GM23248 (cell line): ENCODE measurements at places on chromosomes 16 and 17.

DNA sequence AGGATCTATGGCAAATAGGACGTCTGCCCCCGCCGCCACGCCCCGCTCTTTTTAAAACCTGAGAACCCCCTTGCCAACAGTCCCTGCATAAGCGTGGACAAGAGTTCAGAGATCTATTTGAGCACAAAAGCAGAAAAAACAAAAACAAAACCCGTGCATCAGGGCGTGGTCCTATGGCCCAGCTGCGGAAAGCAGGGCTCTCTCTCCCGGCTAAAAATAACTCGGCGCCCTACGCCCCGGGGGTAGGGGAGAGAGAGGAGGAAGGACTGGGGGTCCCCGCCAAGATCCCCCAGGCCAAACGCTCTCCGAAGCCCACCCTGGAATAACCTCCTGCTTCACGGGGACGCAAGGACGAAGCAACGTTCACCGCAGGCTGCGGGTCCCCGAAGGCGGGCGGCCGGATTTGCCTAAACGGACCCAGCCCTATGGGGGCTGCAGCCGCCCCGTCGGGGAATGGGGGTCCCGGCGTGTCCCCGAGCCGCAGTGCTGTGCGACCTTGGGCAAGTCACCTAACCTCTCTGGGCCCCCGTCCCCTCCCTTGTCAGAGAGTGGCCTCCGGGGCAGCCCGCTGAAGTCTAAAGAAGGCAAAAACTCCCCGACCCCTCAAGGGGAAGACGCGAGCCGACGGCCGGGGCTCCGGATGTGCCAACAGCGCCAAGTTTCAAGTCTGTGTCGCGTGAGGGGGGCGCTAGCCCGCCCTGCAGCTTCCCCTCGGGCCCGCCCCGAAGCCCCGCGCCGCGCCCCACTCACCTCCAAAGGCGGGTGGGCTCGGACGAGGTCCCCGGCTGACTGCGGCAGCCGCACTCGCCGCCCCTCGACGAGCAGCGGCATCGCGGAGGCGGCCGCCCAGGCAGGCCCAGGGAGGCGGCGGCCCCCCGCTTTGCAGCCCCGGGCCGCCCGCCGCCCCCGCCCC lies 477 bp downstream of the NTAN1 start:
- peak; percentile 63 for DNase-seq

GRCh38 chr16:4607841-4608703 lies 6.6 kb downstream of the UBALD1 start:
- no peak for DNase-seq

DNA sequence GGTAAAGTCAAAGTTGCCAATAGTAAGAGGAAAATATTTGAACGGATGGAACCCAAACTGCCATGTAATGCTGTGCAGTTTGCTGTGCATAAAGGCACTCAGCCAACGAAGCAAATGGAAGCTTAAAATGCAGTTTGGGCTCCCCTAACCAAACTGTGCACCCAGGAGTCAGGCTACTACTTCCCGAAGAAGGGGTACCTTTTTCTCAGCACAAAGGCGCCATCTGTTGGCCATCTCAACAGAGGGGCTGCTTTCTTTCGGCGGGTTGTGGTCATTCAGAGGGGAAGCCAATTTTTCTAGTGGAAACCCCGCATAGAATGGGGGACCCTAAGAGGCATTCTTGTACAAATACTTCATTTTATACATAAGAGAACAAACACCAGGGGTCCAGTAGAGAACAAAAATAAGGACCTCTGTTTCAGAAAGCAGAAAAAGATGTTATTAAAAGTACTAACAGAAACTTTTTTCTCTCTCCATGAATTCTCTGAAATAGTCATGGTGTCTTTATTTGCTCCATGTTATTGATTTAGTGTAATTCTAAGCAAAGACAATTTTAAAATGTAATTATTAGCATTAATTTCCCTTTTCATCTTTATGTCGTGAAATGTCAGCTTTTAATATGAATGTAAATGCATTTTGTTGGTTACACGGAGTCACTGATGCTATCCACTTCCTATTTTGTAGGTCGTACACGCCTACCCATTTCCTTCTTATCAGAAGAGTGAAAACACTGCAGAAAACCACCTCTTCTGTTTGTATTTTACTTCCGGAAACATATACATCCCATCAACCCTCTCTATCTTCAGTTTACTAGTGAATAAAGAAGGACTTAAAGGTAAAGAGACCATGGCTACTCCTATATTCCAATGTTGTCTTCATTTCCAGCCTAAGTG lies 453.3 kb downstream of the KCNJ2 start:
- DNase-seq = peak; percentile 38

GRCh38 chr16:57559072-57559790 lies 16.8 kb downstream of the ADGRG5 start:
- DNase-seq = no peak

DNA sequence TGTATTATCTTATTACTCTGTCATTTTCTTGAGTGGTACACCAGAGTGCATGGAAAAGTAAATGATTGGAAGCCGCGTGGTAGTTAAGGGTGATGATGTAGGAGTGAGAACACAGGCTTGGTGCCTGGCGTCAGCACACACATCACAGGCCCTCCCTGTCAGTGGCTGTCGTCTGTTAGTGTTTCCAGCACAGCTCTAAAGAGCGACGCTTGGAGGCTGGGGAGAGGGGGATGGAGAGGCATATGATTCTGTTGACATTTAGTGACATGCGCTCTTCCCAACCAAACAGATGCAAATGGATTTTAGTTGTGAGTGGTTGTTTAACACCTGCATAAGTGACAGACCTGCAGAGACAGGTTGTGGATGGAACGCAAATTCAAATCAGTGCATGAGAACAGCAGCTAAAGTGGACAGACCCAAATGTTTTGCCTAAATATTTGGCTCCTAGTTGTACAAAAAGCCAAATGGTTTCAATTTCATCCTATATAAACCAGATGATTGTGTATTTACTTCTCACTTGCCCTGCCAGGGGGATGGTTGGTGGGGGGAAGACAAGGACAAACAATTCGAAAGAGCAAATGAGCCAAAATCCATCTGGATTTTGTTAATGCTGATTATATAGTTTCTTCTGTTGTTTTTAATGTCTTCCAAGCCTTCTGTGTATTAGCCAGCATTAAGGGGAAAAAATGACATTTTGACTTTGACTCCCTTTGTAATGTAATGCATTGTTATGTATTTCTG lies 222.3 kb downstream of the WWOX start:
- DNase-seq = no peak

GRCh38 chr16:84298376-84298899 lies 3.8 kb downstream of the WFDC1 start:
- DNase-seq = no peak

- DNase-seq = no peak
Measured at GRCh38 chr17:74532115-74532514, 840 bp upstream of the CD300LB start.

DNA sequence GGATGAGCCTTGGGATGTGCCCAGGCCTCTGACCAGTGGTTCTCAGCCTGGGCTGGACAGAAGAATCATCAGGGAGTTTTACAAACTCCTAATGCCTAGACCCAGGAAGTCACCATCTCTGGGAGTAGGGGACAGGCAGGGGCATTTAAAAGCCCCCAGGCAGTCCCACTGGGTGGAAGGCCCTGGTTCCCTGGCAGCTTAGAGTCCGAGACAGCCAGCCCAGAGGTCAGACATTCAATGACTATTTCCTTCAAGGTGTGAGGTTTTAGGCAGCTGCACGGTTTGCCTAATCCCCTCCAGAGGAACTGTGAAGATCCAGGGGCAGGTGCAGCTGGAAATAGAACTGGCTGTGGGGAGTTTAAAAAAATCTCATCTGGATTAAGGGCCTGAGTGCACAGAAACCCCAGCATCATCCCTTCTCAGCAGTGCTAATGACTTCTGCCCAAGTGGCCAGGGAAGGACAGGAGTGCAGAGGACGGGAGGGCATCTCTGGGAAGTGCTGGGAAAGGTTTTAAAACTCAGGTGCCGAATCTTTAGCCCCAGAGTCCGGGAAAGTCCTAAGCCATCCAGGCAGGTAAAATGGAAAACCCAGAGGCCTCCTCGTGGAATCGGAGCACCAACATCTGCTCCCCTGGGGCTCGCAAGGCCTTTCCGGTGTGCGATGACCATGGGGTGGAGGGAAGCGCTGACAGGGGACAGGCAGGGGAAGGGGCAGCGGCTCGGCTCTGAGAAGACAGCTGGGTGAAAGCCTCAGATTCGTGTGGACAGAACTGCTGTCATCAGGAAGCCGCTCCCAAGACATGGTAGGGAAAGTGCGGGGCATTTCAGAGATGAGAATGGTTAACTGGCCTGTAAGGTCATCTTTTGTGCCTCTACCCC lies 1.5 kb upstream of the LGALS3BP start:
- DNase-seq = no peak

DNA sequence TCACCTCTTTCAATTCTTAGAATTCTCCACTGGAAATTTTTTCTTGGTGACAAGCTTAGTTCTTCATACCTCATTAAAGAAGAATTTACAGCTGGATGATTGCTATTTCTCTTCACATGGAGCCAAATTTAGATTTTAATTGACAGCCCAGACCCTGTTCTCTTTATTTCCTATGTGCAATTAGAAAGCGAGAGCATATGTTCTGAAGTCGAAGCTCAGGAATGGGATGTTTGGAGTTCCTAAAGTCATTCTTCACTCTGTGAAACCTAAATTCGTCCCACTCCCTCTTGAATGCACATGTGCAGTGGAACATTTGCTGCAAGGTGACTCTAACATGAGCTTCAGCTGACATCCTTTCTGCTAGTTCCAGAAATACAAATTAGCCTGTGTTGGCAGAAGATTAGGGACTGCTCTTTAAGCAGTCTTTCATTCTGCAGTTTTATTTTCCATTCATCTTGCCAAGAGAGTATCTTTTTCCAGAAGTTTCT lies 129.3 kb upstream of the KCNJ16 start:
- peak; percentile 14 for DNase-seq

DNA sequence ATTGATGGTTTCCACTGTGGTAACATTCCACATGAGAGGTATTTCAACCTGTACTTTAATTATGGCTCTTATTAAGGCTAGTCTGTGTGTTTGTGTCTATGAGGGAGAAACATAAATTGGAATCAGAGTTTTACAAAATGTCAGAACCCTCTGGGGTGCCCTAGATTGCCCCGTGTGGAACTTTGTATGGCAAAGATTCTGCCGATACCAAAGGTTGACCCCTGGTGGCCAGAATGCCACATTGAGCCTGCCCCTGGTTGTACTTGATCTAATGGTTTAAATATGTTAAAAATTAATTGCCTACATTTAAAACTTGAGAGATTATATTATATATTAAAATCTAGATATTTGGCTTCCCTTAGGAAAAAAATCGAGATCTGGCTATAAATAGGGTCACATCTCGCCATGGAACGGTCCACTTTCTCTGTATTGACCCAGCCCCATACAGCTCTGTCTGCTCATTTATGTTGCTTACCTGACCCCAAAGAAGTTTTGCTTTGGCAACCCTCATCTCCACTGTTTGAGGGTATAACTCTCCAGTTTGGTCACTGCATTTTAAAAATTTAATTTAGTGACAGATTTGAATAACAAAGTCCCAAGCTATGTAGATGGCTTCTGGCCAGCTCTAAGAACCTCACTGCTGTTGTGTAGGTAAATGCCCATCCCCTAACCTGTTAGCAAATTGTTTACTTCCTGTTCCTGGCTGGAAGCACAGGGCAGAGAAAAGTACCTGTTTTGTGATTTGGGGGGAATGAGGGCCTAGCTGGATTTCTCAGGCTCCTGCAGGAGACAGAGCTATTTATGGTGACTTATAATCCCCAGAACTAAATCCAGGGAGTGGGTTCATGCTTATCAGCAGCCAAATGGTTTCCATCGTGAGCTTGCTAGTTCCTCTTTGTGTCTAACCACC lies 95.0 kb downstream of the PLCG2 start:
- DNase-seq = peak; percentile 68

DNA sequence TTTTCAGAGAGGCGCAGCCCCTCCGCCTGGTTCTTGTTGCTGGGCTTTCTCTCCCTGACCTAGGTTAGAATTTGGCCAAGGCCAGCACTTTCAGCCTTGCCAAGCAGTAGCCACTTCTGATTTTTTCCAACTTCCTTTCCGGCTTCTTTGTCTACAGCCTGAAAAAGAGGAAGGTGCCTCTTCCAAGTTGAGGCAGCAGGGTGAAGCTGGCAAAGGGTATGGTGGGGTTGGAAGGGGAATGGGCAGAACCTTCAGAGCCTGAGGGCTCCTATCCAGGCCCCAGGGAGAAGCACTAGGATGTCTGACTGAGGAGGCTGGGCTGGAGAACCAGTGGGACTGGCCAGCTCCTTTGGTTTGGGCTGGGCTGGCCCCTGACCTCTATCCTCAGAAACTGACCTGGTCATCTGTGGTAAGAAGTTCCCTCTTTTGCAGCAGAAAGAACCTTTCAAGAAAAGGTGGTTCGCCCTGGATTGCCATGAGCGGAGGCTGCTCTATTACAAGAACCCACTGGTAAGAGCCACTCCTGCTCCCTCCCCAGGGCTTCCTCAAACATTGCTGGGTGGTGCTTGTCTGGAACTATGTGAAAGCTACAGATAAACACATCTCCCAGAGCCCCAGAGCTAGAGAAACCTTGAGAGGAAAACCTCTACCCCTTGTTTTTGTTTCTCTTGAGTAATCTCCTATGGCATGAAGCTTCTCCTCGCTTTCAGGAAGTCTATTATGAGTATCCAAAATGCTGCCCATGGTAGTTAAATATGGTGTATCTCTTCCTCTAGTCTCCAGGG lies 16.6 kb upstream of the RNF135 start:
- no peak for DNase-seq

DNA sequence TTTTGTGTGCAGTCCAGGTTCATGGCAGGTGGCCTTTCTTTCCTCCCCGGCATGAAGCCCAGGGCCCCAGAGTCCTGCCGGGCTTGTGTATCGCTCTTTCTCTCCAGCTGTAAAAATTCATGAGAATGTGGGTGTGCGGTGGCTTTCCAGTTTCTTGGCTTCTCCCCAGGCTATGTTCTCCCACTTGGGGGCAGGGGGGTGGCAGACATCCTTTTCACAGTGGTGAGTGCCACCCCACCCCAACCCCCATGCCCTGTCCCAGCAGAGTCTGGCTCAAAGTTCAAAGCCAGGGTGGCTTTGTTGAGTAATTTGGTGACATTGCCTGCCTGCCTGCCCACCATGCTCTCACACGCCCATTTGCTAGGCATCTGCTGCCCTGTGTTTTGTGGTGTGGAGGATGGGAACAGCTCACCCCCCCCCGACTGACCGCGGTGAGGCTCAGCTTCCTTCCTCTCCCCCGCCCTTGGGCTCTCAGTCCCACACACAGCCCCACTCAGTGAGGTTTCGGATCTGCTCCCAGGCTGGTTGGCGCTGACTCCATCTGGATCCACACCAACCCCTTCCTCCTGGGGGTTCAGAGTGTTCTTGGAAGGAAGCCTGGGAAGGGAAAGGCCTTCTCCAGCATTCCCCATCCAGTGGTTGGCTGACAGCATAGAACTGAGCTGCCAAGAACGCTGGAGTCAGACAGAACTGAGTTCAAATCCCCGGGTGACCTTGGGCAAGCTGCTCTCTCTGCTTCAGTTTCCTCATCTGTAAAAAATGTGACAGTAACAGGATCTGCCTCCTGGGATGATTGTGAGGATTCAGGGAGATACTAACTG lies 36.0 kb downstream of the CHD9 start:
- DNase-seq = peak; percentile 97

- DNase-seq = no peak
Measured at GRCh38 chr17:57111386-57111785, 26.3 kb downstream of the AKAP1 start.

- no peak for DNase-seq
Measured at GRCh38 chr17:5854871-5855554, 215.2 kb upstream of the WSCD1 start.

- peak; percentile 54 for DNase-seq
Measured at GRCh38 chr17:65531256-65532100, 30.0 kb downstream of the AXIN2 start.

GRCh38 chr16:53964145-53964790 lies 260.3 kb downstream of the FTO start:
- DNase-seq = no peak

GRCh38 chr16:2206780-2207433 lies 1.7 kb downstream of the MLST8 start:
- DNase-seq = no peak
